GM18507 (cell line): ENCODE measurements at places on chromosomes 11 and 22.

- no peak for DNase-seq
Observed at GRCh38 chr11:44085330-44085729, 10.1 kb upstream of the EXT2 start.

DNA sequence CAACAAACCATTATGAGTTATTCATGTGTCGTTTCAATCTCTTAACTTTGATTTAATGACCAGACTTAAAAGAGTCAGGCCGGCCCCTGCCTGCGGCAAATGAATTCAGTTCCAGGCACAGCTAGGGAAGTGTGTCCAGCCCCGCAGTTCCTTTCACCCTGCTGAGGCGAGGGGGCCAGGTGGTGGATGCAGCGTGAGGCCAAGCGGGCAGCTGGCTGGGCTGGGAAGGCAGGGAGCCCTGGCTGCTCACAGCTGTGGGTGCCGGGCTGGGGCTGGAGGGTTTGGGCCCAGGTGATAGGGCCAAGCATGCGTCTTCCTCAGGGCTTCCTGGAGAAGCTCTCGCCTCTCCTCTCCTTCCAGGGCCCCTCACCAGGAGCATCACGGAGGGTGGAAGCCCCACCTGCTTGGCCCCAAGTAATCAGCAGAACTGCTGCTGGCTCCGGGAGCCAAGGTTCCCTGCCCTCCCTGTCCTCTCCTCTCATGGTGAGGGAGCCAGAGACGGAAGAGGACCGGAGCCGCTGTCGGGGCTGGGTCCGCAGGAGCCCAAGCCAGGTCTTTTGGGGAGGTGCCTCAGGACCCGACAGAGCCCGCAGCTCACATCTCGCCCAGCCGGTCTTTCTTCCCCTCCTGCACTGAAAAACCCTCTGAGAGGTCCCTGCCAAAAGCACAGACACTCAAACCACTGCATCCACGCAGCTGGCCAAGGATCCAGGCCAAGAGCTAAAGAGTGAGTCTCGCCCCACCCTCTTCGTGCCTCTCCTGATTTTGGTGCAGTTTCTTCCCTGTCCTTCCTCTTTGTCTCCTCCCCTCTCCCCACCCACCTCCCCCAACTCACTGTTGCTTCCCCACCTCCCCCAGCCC is 97.0 kb downstream of the ST3GAL4 start:
- no peak for DNase-seq

DNA sequence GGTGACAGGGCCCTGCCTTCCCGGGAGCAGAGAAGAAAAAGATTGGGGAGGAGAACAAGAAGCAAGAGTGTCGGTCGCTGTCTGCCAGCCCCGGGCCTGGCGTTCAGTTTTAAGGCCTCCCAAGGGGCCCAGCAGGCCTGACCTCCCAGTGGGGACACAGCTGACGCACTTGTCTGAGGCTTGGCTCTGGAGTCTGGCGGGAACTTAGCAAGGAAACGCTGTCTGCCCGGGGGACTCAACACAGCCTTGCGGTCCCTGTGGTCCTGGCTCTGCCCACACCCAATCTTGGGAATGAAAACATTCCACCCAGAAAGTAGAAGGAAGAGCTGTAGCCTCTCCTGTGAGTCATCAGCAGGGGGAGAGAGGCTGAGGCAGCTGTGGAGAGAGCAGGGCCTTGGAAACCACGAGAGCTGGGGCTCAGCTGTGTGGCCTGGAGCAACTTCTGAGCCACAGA is 54.4 kb downstream of the TRAF6 start:
- no peak for DNase-seq

DNA sequence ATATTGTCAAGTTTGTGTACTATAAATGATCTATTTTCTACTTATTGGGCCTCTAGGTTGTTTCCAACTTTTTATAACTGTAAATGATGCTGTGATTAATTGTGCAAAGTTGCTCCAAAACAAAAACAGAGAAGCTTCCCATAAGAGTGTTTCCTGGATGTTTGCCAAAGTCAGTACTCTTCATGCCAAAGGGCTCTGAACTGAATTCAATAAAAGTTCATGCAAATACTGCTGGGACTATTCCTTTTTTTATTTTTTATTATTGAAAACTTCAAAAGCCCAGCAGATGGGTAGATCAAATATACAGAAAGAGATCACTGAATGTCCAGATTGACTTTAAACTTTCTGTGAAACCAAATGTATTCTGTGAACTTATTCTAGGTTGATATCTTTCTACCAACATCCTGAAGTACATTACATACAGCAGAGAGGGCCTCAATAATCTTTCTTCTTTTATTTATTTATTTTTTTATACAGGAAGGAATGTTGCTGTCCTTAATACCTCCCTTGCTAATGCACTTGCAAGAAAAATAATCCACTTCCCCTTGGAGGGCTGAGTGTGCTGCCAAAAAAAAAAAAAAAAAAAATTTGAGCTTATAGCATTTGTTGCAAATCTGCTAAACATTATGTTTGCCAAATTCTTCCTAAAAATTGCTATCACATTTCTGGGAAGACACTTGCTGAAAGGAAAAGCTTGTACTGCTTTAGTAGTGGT is 53.0 kb downstream of the CTSC start:
- no peak for DNase-seq

- no peak for DNase-seq
Observed at GRCh38 chr11:35861191-35861590, 82.7 kb upstream of the LDLRAD3 start.

DNA sequence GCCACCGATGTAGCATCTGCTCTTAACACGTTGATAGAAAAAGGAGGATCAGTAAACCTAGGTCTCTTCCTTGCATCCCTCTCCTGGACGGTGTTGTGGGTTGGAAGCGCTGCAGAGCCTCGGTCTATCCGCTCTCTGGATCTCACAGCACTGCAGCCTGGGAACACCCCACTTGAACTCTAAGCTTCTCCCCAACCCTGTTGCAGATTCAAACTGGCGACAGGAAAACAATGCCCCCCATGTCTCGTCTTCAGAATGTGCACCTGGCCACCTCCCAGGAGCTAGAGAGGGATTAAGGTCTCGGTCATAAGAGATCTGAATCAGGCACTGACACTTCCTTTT is 454 bp downstream of the TMEM218 start:
- DNase-seq = no peak

GRCh38 chr11:36251823-36252222 is 37.4 kb downstream of the COMMD9 start:
- no peak for DNase-seq

DNA sequence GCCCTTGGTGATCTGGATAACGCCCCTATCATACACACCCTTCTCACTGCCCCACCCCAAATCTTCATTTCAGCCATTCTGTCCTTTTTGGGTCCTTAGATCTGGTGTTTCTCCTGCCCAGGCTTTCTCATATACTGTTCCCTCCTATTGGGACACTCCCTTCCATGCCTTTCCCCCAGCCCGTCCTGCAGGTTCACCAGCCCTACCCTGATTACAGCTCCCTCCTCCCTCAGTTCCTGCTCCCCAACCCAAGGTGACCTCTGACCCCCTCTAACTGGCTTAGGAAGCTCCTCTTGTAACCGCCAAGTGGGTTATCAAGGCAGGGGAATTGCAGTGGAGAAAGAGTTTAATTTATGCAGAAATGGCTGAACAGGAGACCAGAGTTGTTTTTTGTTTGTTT is 13.0 kb downstream of the MTFP1 start:
- no peak for DNase-seq
